ENCODE measurements at places on chromosomes 2 and 18.

DNA sequence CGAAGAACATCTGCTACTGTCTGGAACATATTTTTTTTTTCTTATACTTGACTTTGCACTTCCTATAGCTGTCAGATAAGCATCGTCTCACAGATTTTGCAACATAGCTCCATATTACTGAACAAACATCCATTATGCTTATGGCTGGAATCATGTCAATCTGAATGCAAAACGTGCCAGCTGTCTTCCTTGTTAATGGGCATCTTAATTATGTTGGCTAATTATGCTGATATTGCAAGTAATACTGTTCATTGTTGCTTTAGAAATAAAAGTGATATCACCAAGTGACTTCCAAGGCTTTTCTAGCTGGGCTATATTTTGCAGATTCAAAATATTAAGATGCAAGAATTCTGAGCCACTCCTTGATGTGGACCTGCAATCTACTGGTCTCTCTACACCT lies 176.8 kb downstream of the ARL4C start:
- DNase-seq = no peak

GRCh38 chr2:208978946-208979345 lies 444.9 kb upstream of the MAP2 start:
- no peak for DNase-seq

DNA sequence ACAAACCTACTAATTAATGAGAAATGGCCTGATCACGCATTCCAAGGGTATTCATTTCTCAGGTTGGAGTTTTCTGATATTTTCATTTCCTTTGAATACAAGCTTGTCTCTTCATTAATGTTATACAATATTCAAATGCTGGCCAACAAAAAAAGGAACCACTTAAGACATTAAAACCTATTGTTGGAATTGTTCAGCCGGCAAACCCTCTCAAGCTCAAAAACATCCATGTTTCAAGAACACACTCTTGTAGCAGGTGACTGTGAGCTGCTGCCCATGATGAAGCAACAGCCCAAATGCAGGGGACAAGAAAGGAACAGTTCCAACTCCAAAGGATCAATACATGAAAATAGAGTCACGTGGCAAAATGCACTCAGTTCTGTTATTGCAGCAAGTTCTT lies 454.5 kb downstream of the BCL11A start:
- DNase-seq = no peak

- no peak for DNase-seq
These were observed 124.6 kb downstream of the RTP5 start for GRCh38 chr2:241994086-241994485.

DNA sequence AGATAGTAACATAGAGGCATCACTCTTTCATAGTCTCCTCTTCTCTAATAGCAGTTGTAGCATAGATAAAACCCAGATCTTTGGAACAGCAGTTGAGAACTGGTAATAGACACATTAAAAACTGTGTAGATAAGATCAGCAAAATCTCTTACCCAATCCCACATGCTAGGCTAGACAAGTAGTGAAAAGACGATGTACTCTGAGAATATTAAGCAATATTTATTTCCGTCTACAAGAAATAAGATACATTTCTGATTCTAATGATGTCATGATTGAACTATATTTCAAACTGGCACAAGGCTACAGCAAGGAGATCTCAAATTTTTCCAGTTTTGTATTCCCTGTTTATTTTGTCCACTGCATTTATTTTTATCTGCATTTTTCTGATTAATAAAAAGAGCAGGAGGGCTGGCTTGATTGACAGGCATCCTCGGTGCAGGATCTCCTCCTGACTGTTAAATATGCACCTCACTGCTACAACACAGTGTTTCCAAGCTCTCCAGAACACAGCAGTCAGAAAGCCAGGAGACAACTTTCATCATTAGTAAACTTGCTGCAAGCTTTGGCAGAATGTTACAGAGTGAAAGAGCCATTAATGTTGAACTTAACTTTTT lies 73.3 kb upstream of the ATIC start:
- no peak for DNase-seq

DNA sequence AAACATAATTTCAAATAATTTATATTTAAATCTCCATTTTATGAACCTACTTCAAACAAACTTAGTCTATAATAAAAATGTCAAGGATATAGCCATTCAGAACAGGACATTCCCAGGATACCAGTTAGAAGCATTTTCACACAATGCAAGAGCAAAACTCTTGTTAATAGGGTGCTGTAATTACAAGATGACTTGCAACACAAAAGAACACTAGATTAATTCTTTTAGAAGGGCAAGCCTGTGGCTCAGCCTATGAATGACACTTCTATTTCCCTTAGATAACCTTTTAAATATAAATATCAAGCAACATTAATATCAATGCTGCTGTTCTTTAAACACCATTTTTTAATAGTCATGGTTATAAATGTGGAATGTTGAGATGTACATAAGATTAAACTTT lies 157.9 kb upstream of the SCN7A start:
- no peak for DNase-seq

- no peak for DNase-seq
These were observed 123.4 kb downstream of the ANKRD30BL start for GRCh38 chr2:132038179-132038882.

DNA sequence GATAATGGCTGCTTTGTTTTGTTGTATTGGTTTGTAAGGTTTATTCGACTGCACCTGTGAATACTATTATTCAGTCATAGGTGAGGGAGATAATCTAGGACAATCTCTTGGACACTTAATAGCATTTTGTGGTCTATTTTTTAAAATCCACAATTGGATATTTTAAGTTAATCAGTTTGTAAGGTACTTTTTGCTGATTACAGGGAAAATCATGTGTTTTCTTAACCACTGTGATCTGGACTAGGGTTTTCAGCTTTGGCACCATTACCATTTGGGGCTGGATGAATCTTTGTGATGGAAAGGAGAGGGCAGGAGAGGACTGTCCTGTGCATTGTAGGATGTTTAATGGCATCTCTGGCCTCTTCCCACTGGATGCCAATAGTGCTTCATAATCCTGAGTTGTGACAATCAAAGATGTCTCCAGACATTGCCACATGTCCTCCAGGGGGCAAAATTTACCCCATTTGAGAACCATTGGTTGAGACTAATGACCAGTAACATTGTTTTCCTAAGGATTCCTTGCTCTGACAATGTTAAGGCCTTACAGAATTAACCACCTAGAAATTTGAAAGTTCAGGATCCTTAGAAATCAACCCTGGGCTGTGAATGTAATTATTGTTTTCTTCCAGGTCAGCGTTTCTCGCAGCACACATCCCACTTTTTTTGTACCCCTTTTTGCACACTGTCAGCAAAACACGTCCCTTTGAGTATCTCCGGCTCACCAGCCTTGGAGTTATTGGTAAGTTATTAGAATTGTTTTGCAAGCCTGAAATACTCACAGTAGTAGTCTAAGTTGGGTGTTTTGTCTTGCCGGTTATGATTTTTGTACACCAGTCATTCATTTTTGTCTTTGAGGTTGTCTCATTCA lies 15.6 kb downstream of the CNOT9 start:
- no peak for DNase-seq

DNA sequence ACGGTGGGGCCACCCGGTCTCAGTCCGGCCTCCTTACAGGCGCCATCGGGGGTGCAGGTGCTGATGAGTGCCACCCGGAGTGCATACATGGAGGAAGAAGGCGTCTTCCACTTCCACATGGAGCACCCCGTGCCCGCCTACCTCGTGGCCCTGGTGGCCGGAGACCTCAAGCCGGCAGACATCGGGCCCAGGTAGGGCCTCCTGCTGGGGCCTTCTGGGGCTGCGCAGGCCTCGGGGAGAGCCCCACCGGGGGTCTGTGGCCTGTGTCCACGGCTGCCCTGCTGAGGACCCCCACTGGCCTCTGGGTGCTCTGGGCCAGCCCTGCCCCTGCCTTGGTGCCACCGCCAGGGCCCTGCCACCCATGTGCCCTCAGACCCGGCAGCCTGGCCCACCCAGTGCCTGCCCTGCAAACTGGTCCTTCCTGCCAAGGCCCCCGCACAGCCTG lies 4.8 kb downstream of the RNPEPL1 start:
- DNase-seq = no peak

DNA sequence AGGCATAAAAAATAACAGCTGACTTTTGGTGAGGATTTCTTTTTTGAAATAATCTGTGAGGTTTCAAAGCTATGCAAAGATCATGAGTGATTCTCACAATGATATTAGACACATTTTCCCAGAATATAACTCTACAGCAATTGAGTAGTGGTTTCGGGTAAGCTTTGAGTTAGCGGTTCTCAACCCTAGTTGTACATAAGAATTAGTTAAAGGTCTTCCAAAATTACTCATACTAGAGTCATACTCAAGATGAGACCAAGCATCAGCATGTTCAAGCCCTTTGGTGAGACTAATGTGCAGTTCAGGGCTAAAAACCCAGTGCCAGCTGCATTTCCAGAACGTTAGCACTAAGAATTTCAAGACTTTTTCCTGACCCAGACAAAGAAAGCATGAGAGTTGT lies 31.1 kb downstream of the DSG4 start:
- no peak for DNase-seq

- DNase-seq = no peak
These were observed 90.7 kb downstream of the PDCL3 start for GRCh38 chr2:100653449-100654035.

DNA sequence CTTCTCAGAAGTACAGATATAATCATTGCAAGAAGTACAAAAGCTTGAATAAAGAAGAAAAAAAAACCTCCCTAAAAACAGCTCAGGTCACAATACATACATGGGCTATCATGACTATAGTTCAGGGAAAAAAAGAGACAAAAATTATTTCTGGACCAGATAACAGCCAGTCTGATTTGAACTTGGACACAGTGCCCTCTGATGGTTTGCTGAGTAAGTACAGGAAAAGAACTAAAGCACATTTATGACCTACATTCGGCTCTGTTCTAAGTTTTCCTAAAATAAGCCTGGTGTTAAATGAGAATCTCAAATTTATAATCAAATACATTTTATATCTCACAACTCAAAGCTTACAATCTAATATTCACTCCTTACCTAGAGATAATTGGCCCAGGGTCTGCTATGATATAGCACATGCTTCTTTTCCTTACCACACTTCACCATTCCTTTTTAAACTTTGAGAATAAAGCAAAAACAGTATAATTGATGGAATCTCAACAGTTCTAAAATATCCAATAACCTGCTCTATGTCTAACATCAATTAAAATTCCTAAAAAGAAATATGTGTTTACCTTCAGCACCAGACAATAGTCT lies 81.1 kb downstream of the RAPH1 start:
- DNase-seq = peak; percentile 59

- peak; percentile 40 for DNase-seq
These were observed 61.9 kb downstream of the GREB1L start for GRCh38 chr18:21303895-21304294.
